A549 (cell line): ENCODE measurements at places on chromosomes 2 and 18.

GRCh38 chr2:10286216-10287037, 16.3 kb upstream of the HPCAL1 start:
- DNase-seq, result no peak

DNA sequence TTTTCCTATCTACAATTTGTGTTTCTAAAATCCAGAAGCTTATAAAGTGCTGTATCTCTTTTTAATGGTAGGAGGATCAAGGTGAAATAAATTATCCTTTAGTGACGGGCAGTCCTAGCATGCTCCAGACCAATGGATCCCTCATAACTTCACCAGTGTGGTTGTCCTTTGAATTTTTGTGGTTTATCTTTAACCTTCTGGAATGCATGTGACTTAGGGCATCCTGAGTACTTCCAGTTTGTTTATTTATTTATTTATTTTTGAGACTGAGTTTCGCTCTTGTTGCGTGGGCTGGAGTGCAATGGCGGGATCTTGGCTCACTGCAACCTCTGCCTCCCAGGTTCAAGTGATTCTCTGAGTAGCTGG, 40.4 kb downstream of the NUP35 start:
- no peak for DNase-seq

GRCh38 chr2:13260402-13260801, 543.7 kb downstream of the TRIB2 start:
- DNase-seq, result no peak

- DNase-seq, result no peak
Measured at GRCh38 chr2:139465789-139466188, 685.6 kb upstream of the NXPH2 start.

GRCh38 chr2:232097758-232098157, 136.2 kb downstream of the DIS3L2 start:
- DNase-seq, result no peak

- no peak for DNase-seq
Measured at GRCh38 chr2:143545949-143546255, 416.7 kb downstream of the ARHGAP15 start.

DNA sequence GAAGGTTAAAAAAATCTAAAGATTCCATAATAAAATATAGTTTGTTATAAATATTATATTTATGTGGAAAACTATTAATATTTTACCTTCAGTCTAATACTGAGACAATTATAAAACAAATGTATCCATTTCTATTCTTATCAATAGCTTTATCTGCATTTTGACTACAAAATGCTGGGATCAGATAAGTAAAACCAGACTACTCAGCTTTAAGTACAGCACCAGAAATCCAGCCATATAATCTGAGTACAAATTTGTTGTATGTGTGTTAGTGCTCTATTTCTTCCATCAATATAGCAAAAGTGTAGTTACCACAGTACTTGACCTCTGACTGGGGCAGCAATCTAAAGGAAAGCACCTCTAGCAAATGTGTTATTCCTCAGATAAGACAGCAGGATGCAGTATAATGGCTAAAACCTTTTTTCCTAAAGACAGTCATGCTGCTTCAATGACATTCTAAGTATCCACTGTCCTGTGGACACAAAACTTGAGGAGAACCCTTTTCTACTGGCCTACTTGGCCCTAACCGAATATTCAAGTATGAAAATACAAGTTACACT, 68.1 kb downstream of the OLA1 start:
- DNase-seq, result no peak

DNA sequence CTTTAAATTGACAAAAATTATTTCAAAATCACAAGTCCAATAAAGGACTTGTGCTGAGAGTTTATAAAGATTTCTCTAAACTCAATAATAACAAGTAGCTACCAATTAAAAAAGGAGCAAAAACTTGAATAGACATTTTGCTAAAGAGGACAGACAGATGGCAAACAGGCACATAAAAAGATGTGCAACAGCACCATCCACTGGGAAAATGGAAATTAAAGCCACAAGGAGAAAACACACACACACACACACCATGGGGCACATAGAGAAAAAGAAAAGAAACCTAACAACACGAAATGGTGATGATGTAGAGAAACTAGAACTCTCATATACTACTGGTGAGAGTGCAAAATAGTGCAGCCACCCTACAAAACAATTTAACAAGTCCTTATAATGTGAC, 12.6 kb upstream of the SLC9A4 start:
- DNase-seq, result no peak

GRCh38 chr18:49031511-49032188, 80.9 kb upstream of the SMAD7 start:
- no peak for DNase-seq

- DNase-seq, result peak; percentile 72
Measured at GRCh38 chr18:3624935-3625741, 175.2 kb downstream of the TGIF1 start.

DNA sequence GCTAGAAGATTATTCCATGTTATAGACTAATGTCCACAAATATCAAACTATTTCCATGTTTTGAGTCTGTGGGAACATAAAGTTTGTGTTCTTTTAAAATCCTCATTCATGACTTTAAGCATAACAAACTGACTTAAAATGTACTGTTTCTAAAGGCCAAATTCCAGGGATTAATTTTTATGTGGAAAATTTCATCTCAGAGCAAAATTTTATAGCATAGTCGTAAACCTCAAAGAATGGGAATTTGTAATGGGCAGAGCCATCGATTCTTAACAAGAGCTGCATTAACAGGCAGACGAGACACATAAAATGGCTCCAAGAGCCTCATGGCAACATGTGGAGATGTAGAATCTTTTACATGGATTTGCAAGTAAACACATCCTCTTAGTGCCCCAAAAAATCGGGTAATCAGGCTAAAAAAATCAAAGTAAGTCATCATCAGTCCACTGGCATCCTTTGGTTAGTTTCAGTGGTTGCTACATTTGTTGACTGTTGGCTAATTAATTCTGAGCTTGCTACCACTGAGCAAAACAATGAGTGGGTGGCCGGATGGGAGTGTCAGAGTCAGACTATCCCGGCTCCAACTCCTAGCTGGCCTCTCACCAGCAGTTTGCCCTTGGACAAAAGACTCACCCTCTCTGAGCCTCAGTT, 119.6 kb downstream of the FAM210A start:
- DNase-seq, result no peak
